Stimulated activated CD4-positive, alpha-beta T cell treated with anti-CD3 and anti-CD28 coated beads, Interleukin-12 subunit alpha, Interleukin-12 subunit beta, amount 100 ng/mL, for 24 hours (primary cell): ENCODE measurements at places on chromosomes 1 and 21.

DNA sequence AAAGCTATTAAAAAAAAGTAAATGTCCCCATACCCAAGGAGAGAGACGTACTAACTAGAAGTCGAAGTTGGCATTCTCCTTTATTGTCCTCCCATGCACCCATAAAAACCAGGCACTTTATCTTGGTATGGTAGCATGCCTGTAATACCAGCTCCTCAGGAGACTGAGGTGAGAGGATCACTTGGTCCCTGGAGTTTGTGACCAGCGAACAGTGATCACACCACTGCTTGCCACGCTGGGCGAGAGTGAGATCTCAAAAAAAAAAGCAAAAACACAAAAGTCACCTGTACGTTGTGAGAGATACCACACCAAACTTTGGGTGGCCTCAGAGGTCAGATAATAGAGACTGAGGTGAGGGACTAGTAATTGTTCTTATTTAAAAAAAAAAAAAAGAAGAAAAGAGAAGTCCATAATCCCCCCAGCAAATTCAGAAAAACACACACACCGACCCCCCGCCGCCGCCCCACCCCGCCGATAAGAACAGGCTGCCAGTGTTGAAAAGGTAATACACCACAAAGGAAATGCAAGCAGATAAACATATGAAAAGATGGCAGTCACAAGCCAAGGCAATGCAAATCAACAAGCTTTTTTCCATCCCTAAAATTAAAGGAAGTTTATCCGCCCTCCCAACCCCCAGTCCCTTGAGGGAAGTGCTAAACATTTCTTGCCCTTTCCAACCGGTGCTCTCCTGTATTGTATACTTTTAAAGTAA is 3.6 kb downstream of the L1TD1 start:
- no peak for DNase-seq

- no peak for DNase-seq
Observed at GRCh38 chr1:203076031-203076511, 9.7 kb downstream of the MYOG start.

DNA sequence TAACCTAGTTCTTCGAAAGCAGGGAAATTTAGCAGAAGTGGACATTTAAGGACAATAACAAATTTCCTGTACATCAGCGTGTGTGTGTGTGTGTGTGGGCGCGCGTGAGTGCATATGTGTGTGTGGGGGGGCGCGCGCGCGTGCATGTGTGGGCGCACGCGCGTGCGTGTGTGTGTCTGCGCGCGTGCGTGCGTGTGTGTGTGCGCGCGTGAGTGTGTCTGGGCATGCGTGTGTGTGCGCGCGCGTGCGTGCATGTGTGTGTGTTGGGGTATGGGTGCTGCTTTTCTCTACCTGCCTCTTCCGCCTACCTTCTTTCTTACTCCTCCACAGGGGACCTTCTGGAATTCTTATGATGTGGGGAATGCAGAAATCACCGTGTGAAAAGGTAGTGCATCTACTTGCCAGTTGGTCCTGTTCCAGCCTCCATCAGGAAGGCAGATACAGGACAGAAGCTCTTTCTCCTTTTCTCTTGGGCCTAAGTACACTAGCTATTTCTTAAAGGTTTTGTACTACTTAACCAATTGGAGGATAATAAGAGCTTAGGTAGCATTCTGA is 165.4 kb upstream of the KCNK2 start:
- no peak for DNase-seq

GRCh38 chr1:90823686-90824085 is 106.6 kb upstream of the BARHL2 start:
- DNase-seq = no peak

DNA sequence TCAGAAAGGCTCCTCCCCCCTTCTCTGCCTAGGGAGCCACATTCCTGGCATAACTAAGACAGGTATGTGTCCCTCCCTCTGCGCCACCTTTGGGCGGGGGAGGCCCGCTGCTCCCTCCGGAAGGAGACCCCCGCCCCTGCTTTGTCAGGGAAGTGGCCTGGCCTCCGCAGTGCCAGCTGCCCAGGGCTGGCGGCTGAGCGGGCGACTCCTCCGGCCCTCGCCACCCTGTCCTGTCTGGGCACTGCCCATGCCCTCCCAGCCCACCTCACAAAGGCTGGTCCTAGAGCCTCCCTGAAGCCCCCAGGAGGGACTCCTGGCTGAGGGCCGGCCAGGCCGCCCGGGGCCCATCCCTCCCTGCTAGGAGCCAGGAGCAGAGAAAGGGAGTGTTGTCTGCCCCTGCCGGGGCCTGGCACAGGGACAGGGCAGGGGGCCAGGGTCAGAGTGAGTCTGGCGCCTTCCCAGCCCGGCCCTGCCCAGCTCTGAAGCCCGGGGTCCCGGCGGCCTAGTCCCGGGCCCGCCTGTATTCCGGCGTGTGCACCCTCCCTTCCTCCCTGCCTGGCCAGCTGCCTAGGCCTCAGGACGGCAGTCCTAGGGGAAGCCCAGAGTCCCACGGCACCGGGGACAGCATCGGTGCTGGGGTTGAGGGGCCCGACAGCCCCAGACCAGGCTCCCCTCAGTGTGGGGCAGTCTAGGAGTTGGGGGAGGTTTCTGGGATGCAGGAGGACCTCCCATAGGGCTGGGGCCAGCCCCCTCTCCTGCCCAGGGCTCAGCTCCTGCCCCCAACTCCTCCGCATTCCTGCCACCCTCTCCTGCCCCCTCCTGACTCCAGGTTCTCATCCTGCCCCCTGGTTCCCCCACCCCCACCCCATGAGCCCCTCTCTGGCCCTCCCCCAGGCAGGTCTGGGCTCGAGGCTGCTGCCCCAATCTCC is 5.1 kb downstream of the AGRN start:
- DNase-seq = no peak

GRCh38 chr1:24032981-24033380 is 52.9 kb upstream of the SRSF10 start:
- DNase-seq = no peak
